Activated CD4-positive, alpha-beta T cell treated with anti-CD3 and anti-CD28 coated beads, Interleukin-2, amount 50 U/mL, for 16 hours (primary cell): ENCODE measurements at places on chromosomes 12 and 14.

GRCh38 chr12:8057839-8058238 lies 8.3 kb downstream of the C3AR1 start:
- DNase-seq = peak; percentile 30

DNA sequence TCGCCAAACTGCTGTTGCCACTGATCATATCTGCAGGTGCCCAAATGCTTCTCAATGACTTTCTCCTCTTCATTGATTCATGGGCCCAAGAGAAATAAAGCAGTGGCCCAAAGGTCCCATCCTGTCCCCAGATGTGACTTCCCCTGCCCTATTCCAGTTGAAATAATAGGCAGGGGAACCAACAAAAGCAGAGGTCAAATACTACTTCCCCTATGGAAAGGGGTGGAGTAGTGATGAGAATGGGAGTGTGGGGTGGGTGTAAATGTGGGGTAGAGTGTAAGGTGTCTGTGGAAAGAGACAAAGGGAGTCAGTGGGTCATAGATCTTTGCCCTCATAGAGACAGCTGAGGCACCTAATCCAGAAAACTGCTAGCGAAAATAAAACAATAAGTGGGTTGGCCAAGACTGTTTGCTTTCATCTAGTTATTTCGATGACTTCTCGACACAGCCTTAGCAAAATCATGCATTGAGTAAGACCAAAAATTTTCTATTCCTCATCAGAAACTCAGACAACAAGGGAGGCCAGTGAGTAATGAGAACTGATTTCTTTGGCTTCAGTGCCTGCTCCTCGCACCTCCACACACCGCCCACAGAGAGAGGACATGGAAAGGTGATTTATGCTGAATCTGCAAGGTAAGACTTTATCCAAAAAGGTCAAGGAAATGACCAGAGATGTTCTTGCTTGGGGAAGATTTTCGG lies 10.9 kb upstream of the IL22 start:
- no peak for DNase-seq

DNA sequence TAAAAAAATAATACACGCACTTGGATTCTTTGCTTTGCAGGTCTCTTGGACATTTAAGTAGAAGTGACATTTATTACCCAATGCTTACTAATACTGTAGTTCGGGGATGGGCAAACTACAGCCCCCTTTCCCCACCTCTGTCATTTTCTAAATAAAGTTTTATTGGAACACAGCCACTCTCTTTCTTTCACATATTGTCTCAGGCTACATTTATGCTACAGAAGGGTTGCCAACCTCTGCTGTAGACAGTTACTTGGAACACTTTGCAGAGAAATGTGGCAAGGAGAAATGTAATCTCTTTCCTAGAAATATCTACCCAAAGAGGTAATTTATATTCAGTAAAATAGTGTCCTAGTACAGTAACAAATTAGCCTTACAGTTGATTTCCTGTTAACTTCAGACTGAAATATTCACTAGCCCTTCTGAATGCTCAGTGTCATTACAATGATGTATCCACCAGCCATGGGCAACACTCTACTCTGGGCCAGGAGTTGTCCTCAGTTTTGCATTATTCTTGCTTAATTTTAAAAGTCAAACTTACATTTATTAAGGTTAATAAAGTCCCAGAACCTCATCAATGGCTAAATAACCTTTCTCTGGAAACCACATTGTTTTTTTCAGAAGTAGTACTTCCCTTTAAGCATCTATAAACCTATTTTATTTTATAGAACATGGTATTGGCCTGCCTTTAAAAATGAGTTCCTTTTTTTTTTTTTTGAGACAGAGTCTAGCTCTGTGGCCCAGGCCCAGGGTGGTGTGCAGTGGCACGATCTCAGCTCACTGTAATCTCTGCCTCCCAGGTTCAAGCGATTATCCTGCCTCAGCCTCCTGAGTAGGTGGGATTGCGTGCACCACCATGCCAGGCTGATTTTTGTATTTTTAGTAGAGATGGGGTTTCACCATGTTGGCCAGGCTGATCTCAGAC lies 269.6 kb upstream of the AMIGO2 start:
- DNase-seq = no peak

GRCh38 chr12:85507456-85507855 lies 227.4 kb downstream of the ALX1 start:
- DNase-seq = no peak

DNA sequence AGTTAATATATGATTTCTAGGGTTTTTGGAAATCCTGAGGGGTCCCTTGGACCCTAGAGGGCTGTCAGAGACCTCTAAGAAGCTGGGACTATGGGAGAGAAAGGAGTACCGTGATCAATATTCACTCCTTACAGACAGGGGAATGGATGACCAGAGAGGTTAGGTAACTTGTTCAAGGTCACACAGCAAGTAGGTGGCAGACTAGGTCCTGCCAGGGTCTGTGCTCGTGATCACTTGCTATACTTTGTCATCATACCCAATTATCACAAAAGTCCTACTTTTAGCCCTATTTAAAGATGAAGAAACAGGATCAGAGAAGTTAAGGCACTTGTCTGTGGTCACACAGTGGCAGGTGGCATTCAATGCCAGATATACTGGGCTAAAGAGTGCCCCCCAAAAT lies 42.9 kb downstream of the WSCD2 start:
- no peak for DNase-seq

GRCh38 chr14:62101673-62102348 lies 339.6 kb downstream of the SNAPC1 start:
- DNase-seq = no peak

GRCh38 chr12:47816403-47817271 lies 3.1 kb downstream of the HDAC7 start:
- no peak for DNase-seq

DNA sequence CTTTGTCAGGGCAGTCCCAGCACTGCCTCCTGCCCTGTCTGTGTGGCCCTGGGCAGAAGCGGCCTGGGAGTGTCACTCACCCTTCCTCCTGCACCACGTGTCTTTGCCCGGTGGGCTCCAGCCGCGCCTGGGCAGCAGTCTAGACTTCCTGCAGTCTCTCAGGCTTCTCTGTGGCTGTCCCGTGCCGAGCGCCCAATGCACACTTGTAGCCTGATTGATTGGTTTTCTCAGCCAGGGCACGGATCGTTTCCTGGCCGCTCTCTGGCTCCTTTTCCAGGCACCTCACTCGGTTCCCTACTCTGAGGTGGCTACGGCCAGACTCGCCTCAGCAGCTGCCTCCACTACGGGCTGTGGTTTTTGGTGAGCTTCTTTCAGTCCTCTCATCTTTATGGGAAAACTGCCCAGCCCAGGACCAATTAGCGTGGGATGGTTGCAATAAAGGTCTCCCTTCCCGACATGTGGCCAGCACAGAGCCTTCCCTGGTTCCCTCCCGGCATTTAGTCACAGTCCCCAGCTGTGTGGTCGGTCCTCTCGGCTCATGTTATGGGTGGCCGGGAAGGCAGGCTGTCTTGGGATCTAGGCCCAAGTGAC lies 133.1 kb downstream of the CACNA1C start:
- DNase-seq = no peak

- no peak for DNase-seq
Observed at GRCh38 chr12:75882421-75882820, 149.2 kb downstream of the PHLDA1 start.

GRCh38 chr12:42704810-42705401 lies 115.4 kb upstream of the PRICKLE1 start:
- no peak for DNase-seq

DNA sequence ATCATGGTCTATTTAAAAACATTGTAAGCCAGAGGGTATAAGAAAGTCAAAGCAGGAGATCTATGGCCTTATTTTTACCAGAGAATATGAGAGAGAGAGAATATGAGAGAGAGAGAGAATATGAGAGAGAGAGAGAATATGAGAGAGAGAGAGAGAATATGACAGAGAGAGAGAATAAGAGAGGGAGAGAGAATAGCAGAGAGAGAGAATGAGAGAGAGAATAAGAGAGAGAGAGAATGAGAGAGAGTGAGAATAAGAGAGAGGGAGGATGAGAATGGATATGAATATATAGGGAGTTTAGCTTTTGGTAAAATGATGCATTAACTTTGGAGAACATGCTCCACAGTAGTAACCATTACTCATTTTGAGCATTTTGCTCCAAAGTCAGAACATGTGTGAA lies 48.0 kb upstream of the ALG10B start:
- DNase-seq = no peak

- DNase-seq = no peak
Observed at GRCh38 chr14:59588101-59588500, 11.5 kb upstream of the CCDC175 start.

GRCh38 chr14:75699331-75699730 lies 38.3 kb downstream of the TTLL5 start:
- DNase-seq = no peak

DNA sequence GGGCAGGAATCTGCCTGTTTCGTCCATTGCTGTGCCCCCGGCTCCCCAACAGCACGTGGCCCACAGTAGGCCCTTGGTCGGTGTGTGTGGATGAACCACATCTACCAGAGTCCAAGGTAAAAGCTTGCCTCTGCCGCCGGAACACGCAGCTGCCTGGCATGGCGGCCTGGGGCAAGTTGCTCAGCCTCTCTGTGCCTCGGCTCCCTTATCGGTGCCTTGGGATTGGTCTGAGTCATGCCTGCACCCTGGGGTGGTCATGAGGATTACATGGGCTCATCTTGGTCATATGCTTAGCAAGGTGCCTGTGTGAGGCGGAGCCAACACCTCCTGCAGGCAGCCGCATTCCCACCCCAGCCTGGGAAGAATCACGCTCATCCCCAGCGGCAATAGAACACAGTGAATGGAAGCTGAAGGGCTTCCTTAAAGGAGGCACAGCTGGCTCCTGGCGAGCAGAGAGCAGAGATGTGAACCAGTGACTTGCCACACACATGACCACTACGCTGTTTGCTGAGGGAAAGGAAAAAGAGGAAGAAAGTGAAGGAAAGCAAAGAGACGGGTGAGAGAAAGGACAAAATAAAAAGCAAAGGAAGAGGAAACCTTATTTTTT lies 5.5 kb upstream of the SCARB1 start:
- no peak for DNase-seq

DNA sequence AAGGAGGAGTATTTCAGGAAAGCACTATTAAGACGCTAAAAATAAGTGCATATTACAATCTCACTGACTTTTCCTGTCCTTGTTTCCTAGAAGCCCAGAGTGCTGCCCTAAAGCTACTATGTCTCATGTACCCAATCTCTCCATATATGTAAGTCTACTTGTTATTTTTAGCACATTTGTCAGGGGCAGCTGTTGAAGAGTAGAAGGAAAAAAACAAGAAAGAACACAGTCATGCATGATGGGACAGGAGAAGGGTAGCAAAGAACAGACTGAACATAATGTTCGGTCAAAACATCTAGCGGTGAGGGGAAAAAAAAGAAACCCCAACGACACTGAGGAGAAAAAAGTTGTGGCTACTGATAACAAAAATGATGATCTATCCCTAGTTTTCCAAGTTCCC lies 14.3 kb downstream of the YBX3 start:
- no peak for DNase-seq

- DNase-seq = no peak
Observed at GRCh38 chr12:67647181-67647798, 1.3 kb upstream of the DYRK2 start.

DNA sequence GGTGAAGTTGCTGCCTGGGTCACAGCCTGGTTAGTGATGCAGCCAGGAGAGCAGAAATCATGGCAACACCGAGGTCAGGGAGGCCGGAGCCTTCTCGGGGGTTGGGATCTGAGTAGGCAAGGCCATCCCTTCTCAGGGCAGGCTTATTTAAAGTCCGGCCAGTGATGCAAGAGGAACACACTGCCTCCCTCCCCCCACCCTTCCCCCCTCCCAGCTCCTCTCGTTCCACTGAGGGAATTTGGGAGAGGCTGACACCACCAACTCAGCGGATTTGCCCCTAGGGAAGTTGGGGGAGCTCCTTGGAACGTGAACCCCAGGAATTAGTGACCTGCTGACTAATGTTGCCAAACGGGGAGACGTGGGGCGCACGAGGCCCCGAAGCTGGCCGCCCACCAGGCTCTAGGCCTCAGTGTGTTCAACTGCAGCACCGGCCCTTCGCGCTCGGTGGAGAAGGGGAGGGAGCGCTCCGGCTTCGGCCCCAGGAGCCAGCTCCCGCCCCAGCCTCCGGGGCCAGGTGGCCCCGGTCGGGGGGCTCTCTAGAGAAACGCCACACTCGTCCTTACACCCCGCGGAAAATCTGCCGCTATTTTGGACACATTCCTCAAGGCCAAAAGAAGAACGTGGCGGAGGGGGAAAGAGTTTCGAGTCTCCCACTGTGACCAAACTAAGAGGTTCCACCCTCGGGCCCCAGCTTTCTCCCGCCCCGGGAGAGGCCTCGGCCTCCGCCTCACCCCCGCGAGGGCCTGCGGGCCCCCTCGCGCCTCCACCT lies 1.6 kb downstream of the CTDSP2 start:
- DNase-seq = peak; percentile 38

- no peak for DNase-seq
Observed at GRCh38 chr14:68689511-68689910, 103.4 kb downstream of the ZFP36L1 start.

- DNase-seq = no peak
Observed at GRCh38 chr12:123942911-123943648, 29.6 kb downstream of the CCDC92 start.

DNA sequence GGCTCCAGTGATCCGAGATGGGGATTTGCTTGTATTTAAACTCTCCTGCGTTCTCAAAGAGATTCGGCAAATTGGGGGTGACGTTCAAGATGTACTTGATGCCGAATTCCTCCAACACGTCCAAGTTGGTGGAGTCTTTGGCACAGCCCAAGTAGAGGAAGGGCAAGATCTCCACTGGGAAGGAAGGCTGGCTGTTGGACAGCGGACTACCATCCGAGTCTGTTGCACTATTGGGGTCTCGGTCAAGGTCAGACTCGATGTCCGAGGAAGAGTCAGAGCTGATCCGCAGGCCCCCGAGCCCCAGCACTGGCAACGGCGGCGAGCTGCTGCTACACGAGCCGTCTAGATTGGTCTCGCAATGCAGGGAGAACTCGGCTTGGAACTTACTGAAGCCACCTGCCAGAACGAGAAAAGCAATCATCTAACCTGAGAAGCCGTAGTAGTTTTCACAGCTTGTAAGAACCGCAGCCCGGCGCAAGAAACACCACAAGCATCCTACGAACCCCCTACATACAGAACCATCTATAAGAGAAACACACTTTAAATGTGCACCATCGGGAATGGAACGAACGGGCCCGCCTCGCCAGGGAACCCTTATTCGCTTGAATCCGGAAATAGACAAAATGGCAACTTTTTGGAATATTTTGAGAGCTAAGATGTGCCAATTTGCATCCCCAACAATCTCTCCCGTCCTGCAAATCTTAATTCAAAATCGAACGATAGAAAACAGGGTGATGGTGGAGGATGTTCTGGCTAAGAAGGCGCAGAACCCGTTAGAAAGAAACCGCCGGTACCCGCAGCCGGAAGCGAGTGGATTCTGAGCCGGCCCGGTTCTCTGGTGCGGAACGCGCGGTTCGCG lies 1.4 kb downstream of the DUSP6 start:
- DNase-seq = peak; percentile 31
